ENCODE measurements at places on chromosomes 2 and 18.
A peak's percentile ranks its signal among the peaks of the same experiment; 100 is the strongest.

- DNase-seq = no peak
Measured at GRCh38 chr18:70331456-70332097, 42.7 kb downstream of the SOCS6 start.

GRCh38 chr2:29061616-29062015, 12.7 kb downstream of the PCARE start:
- DNase-seq = no peak

DNA sequence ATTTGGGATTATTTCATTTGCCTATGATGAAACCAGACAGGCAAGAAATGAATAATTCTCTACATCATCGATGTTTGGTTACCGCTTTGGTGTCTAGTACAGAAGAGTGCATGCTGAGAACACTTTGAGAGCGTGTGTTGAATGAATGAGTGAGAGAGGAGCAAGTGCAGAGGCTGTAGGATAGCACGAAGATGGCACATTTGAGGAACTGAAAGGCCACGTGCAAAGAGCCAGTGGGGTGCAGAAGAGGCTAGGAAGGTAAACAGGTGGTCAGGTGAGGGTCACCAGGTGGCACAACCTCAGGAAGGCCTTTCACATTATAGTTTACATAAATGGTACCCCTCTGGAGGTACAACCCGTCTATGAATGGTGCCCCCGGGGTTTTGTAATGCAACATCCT, 80.1 kb upstream of the SPHKAP start:
- DNase-seq = no peak

- DNase-seq = no peak
Measured at GRCh38 chr2:17620841-17621240, 80.3 kb downstream of the VSNL1 start.

- DNase-seq = peak; percentile 46
Measured at GRCh38 chr2:46116150-46116549, 181.1 kb upstream of the EPAS1 start.

DNA sequence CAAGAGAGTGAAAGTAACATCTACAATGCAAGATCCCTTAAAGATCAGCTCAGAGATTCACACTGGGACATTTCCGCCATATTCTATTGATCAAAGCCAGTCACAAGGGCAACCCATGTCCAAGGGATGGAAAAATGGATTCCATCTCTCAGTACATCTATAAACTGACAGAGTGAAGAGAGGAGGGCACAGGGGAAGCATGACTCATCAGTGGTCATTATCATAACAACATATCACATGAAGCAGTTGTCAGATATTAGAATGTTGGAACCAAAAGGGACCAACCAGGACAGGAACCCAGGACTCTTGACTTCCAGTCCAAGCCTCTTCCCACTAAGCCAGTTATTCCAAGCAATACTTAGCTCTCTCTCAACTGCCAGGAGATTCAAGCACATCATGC, 54.9 kb upstream of the IGFBP2 start:
- peak; percentile 54 for DNase-seq

DNA sequence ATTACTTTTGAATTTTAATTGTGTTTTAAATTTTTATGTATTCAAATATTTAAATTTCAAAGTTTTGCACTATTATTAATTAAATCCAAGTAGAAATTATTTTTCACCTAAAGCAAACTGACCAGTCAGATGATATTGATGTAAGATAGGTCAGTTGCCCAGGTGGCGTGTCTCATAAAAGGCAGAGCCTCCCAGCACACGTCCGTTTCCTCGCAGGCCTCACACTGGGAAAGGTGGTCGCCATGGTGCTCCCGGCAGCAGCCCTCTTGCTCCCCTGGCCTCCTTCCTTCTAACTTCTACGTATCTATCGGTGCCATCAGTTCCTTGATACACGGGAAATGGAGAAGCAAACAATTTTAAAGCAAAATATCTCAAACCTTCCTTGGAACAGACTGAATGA, 516.8 kb downstream of the GALR1 start:
- no peak for DNase-seq

DNA sequence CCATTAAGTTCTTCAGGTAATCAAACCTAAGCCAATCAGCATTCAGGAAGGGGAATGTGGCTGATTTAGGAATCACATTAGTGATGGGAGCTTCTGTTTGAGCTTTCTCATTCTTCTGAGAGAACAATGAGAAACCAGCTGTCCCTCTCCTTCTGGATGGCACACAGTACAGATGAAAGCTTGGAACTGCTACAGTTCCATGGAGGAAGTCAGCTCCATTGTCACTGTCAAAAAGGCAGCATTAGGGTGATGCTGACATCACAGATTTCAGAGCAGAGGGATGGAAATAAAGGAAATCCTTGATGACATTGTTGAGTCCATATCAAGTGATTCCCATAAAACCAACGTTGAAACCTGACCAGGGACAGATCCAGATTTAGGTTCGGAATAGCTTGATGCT, 36.1 kb upstream of the ACYP2 start:
- DNase-seq = no peak

DNA sequence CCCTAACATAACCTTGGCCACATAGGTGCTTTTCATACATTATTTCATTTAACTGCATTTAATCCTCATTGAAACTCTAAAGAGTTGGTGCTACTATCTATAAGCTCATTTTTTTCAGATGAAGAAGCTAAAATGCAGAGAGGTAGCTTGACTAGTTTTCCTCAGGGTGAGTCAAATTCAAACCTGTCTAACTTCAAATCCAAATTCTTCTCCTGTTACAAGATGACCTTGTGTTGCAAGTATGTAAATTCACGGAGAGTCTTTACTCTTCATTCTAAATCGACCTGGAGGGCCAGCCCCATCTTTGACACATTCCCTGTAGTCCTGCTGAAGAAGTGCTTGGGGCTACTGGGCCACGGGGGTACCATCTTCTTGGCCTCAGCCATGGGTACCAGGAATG, 8.2 kb upstream of the SETBP1 start:
- no peak for DNase-seq

Data from mesenchymal stem cell (in vitro differentiated cells and primary cell).